GM18507 (cell line): ENCODE measurements at places on chromosomes 6 and 20.

DNA sequence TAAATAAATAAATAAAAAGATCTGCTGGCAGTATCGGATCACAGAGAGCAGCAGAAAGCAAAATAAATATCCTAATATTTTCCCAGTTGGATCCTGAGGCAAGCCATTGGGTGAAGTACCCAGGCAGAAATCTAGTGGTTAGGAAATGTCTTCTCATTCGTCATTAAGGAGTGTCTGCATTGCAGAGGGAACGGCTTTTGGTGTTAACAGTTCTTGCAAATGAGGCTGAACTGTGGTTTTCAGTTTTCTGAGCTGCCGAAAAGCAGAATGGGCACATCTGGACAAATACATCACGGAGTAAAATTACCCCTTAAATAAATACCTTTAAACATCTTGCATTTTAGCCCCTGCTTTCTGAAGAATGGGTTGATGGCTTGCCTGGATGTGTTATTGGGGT, 82.3 kb upstream of the MPC1 start:
- DNase-seq = no peak

DNA sequence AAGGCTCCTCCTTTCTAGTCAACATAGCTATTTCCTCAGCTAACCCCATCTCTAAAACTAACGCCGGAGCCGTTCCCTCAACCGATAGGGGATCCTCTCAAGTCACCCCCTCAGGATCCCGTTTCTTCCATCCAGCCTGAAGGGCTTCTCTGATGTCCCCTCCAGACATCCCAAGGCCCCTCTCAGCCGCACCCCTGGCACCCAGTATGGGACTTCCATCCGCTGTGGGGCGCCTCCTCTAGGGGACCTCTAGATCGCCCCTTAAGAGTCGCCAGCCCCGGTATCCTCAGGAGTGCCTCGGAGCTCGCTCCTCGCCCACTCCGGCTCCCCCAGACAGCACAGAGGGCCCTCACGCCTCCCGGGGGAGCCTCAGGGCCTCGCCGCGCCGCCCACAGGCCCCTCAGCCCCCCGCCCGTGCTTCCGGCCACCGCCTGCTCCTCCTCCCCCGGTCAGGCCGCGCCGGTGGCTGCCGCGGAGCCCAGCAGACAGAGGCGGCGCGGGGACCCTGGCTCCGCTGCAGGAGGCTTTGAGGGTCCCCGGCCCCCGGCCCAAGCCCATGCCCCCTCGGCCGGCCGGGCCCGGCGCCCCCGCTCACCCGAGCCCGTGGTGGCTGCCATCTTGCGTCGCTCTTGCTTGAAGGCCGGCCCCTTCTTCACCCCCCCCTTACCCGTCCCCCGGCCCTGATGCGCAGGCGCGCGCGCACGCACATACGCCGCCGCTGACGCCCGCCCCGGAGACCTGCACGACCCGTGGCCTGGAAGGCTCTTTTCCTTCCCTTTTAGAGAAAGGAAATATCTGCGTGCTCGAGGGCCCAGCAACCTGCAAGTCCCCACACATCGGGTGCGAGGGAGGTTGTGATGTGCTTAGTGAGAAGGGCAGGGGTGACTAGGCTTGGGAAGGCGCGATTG, at the start of gene UBE2V1:
TSS of gene UBE2V1 (minus strand) at position 639 of the 908 bp plus-strand sequence. CDS start at position 617, 22 bp downstream.
- DNase-seq = peak; percentile 85

GRCh38 chr20:41078329-41078728, 49.7 kb downstream of the TOP1 start:
- no peak for DNase-seq

DNA sequence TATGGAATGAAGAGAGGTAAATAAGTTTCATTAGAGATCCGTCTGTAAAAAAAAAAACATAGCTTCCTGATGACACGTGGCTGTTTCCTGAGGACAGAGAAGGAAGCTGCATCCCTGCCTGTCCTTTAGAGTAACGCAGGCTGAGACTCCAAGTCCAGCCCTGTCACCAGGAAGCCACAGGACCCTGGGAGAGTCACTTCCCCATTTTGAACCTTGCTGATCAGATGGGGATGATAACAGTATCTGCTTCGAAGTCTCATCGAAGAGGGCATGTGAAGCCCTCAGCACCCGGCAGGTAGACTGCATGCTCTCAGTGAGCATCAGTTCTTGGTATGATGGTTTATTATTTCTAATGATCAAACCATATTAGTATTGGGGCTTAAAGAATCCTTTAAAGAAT, 139.1 kb upstream of the KCNG1 start:
- no peak for DNase-seq

DNA sequence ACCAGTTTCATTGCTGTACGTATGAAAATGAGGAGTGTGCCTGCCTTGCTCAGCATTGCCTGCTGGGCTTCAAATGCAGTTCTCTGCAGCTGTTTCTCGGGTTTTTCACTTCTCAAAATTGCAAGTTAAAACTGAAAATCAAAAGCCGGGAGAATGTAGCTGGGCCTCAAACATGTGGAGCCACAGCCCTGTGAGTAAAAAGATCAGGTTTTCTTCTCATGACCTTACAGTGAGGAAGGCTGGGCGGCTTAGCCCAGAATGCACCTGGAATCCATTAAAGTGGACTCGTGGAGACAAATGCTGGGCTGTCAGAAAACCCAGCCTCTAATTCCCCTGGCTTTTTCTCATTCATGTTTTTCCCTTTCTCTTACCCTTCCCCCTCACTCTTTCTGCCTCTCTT, 34.4 kb downstream of the DSE start:
- no peak for DNase-seq

DNA sequence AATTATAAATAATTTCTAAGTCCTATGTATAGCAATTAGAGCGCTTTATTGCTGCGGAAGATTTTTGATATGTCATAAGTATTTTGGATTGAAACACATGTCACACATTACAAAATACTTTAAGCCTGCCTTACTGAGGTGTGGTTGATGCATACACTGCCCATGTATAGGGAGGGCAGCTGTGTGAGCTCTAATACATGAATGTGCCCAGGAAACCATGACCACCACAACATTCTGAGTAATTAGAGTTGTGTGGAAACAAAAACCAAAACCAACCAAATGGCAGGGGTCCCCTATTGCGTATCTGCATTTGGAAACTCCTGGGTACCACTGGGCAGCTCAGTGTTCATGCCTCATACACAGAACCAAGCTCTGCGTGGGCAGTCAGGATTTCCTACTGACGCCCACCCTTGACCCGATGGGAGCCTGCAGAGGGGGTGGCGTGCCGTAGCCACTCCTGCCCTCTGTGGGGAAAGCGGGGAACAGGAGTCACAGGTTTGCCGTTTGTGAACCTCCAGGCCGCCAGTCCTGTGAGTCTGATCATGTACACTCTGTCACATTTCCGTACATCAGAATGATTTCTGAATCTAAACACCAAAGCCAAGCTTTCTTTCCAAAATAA, 50.9 kb upstream of the PDE10A start:
- no peak for DNase-seq

DNA sequence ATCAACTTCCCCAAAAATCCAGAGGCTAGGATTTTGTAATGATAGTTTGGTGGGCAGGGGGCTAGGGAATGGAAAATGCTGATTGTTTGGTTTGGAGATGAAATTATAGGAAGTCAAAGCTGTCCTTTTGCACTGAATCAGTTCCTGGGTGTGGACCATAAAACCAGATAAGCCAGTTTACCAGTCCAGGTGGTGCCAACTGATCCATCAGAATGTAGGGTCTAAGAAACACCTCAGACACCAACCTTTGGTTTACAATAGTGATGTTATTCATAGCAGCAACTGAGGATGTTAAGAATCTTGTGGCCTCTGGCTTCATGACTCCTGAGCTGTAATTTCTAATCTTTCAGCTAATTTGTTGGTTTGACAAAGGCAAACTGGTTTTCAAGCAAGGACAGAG, 496.6 kb upstream of the EPHA7 start:
- no peak for DNase-seq

GRCh38 chr20:3972161-3972560, 43.2 kb downstream of the RNF24 start:
- no peak for DNase-seq

DNA sequence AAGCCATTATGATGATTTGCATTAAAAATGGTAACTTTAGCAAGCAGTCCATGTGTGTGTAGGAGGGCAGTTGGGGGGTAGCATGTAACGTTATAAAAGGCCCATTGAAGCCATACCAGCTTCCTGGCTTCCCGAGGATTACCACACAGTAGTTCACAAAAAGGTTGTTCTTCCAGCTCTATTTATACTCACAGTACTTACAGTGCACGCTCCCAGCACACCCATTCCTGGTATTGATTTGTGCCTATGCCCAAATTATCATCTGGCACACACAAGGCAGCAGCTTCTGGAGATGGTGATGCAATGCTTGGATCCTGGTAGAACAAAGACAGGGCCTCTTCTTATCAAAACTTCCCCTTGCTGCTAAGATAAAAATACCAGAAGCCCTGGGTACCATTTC, 436.8 kb downstream of the HAO1 start:
- no peak for DNase-seq

DNA sequence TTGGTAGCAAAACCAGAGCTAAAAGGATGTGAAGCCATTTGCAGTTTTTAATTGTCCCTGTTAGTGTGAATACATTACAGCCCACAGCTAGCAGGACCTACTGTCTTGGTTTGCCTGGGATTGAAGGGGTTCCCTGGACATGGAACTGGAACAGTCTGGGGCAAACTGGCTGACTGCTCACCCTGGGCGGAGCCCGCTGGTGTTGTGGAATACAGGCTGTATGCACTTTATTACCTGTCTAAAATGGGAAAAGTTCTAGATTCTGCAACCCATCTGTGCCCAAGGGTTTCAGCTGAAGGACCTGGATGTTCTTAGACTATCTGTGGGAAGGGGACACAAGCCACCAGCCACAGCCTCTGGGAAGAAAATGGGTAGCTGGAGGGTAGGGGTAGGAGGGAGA, 12.2 kb upstream of the CDKN1A start:
- no peak for DNase-seq

GRCh38 chr6:85676086-85676729, 33.5 kb upstream of the SYNCRIP start:
- no peak for DNase-seq

- DNase-seq = no peak
Observed at GRCh38 chr6:103000688-103001087, 1607.2 kb downstream of the GRIK2 start.

- DNase-seq = no peak
Observed at GRCh38 chr6:30747300-30747687, 2.9 kb upstream of the IER3 start.

DNA sequence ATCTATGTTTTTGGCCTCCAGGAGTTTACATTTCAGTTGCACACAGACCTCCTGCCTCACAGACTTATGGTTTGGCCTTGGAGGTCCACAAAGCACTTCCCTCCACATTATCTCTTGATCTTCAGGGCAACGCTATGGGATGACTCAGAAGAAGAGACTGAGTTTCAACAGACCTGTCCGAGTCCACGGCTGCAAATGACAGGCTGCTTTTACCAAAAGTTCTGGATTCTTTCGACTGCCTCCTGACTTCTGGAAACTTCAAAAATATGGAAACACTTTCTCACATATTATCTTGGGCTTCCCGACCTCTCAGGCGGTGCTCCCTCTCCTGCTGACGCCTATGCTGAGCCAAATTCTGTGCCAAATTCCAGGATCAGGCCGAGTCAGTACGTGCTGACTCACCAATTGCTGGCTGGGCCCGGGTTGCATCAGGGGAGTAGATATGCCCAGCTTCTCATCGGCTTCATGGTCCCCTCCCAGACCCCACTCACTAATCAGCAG, 190.2 kb downstream of the BMP7 start:
- DNase-seq = no peak

DNA sequence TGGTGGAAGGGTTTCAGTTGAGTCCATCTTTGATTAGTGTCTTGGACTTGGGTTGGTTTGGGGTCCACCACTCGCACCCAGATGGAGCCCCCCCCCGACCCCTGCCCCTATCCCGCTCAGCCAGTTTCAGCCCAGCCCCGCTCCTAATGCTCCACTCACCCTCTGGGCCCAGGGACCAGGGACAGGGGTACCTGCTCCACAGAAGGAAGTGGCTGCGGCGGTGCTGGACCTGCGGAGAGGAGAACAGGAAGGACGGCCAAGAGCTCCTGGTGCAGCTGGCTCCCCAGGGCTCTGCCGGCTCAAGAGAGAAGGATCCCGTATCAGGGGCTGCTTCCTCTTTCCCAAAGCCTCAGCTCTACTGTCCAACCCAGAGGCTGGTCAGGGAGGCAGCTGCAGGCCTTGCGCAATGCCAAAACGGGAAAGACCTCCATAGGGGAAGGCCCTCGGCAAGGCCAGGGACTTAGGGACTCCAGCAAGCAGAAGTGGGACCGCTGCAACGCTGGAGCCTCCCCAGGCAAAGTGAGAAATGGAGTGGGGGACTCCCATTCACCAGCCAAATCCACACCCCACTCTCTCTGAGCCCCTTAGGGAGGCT, at the start of gene SIGLEC1:
TSS of gene SIGLEC1 (minus strand) at position 322 of the 595 bp plus-strand sequence. CDS start 5,472 bp downstream, outside the sequence.
- no peak for DNase-seq

DNA sequence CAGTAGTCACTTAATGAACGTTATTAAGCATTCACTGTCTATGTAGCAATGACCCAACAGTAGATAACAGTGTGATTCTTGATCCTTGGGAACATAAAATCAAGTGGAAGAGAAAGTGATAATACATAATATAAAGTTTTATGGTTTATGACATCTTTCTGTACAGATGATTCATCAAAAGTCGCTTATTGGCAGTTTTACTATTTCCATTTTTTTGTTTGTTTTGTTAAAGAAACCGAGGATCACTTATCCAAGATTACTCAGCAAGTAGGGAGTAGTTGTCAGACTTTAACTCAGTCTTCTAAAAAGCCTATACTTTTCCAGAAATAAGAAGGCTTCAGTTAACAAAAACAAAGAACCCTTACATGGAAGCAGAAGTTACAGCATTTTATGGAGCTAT, 260.8 kb downstream of the ZFAND3 start:
- DNase-seq = no peak

DNA sequence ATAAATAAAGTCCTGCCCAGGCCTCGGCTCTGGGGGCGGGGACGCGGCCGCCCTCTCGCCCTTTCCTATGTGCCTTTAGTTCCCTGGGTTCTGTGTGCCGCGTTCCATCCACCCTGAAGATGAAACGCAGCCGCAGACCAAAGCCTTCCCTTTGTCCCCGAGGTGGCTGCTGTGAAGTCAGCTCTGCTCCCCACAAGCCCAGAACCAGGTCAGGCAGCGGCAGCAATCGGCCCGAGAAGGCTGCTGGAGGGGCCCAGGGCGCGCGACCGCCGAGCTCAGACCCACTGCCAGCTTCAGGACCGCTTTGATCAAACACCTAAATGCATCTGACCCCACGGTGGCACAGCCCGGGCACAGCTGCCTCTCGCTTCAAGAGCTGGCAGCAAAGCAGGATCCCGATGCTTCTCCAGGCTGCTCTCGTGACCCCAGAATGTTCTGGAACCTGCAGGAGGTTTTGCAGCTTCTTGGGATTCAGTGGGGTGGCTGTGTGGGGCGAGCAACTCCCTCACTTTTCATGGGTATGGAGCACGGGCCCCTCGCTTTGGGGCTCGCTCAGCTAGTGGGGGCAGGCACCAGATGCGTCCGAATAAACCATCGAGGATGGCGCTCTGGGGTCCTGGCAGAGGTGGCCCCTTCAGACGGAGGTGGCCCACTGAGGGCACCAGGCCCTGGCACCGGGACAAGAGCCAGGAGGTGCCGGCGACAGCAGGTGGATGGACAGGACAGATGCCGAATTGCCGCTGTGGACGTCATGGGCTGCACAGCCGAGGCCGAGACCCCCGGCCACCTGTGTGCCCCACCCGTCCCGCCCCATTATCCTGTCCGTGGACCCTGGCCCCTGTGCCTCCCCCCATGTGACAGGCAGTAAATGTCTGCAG, 13.0 kb downstream of the CHRNA4 start:
- no peak for DNase-seq
